ENCODE measurements at places on chromosomes 12 and 14. TPM values are rescaled to one million over a fixed set of nuclear protein-coding genes. Genes with fewer than 3 reads are reported as not detected.

DNA sequence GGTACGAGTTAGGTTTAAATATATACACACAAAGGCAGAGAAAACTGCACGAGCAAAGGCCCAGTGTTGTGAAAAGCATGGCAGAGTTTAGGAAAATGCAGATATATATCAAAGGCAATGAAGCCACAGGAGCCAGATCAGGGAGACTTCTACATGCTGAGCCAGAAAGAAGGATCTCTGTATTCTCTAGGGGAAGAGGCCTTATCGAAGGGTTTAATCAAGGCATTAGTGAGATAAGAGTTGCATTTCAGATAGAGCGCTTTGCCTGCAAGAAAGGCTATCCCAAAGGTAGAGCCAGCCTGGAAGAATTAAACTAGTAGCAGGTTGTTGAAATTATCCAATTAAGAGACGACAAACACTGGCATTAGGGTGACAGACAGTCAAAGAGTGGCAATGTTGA, 7.6 kb downstream of the PTPRO start:
- H3K36me3 ChIP-seq: no peaks in the 10 kb centered on the region
- DNase-seq: no peak
- H3K27ac ChIP-seq: no peak overlapping the region
- no peak overlapping the region for H3K4me3 ChIP-seq

GRCh38 chr12:68245180-68246021, 8.0 kb downstream of the IL22 start:
- no peaks in the 10 kb centered on the region for H3K27me3 ChIP-seq
- H3K36me3 ChIP-seq: no peaks in the 10 kb centered on the region
- H3K4me3 ChIP-seq: peak overlapping the region; percentile 38
- DNase-seq: no peak

GRCh38 chr14:62002642-62003041, 240.4 kb downstream of the SNAPC1 start:
- no peaks in the 10 kb centered on the region for H3K27me3 ChIP-seq
- no peak overlapping the region for H3K4me3 ChIP-seq
- H3K4me1 ChIP-seq: no peaks in the 10 kb centered on the region

GRCh38 chr12:95323212-95323611, 105.6 kb downstream of the VEZT start:
- H3K4me3 ChIP-seq: no peak overlapping the region
- no peak overlapping the region for H3K27ac ChIP-seq
- no peaks in the 10 kb centered on the region for H3K4me1 ChIP-seq
- no peaks in the 10 kb centered on the region for H3K36me3 ChIP-seq
- no peak for DNase-seq

DNA sequence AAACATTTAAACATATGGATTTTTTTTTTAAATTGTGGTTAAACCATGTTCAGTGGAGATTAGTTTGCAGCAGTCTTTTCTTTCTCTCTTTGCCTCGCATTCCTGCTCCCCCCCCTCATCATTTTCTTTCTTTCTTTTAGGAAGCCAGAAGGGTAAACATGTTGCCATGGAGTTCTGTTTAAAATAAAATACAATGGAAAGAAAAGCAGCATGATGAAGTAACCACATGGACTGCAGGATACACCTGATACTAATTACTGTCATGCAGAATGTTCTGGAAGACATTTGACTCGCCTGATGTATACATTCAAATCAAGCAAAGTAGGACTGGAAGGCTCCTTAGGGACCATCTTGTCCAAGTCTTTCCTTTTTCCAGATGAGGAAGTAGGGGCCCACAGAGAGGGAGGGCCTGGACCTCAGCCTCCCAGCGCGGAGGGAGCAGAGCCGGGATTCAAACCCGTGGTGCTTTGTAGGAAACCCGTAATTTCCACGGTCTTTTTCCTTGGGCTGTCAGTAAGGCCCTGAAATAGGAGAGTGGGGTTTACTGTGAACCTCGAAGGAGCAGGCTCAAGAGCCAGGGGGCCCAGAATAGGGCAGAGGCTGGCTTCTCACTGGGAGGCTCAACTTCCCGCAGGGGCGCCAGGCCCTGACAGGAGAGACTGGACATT, 2.4 kb upstream of the MEG3 start:
- peaks cover 48% of the 10 kb centered on the region for H3K27me3 ChIP-seq
- no peaks in the 10 kb centered on the region for H3K36me3 ChIP-seq
- no peak for DNase-seq
- no peak overlapping the region for H3K27ac ChIP-seq

DNA sequence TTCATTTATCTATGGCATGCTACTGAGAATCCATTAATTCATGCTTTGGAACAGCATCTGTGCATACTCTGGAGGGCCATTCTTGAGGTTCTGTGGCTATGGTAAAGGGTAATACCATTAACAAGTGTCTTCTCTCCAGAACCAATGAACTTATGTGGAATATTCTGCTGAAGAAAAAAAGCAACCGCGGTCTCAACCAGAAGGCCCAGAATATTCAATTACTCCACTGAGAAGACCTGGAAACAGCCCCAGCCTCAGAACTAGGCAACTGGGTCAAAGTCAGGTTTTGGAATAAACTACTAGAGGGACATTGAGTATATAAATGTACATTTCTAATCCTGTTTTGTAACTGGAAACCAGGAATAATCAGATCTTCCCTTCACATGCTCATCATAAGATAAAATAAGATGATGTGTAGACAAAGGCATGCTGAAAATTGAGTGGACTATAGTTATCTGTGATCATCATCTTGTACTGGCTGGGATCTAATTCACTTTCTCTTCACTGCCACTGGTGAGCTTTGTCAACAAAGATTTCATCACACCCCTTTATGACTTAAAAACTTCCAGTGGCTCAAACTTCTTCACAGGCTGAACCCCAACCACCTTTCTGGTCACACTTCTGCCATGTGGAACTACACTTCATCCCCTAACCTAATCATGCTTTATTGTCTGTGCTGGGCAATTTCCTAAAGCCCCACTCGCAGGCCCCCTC, 6.0 kb downstream of the SPTB start:
- no peaks in the 10 kb centered on the region for H3K4me1 ChIP-seq
- no peak overlapping the region for H3K27ac ChIP-seq
- H3K27me3 ChIP-seq: peaks cover 12% of the 10 kb centered on the region
- H3K36me3 ChIP-seq: no peaks in the 10 kb centered on the region

GRCh38 chr14:104040539-104040938, 45.0 kb upstream of the ASPG start:
- H3K27ac ChIP-seq: no peak overlapping the region
- H3K4me3 ChIP-seq: no peak overlapping the region
- DNase-seq: no peak
- H3K4me1 ChIP-seq: no peaks in the 10 kb centered on the region
- no peaks in the 10 kb centered on the region for H3K27me3 ChIP-seq

The IL26 gene
- not detected for total RNA-seq

The SOCS2 gene
- total RNA-seq: 100 TPM

The CD69 gene
- total RNA-seq: 2.7 TPM

The CHST11 gene
- 9.9 TPM for total RNA-seq

GRCh38 chr12:52539083-52539820, 13.7 kb downstream of the KRT71 start:
- peaks cover 12% of the 10 kb centered on the region for H3K4me1 ChIP-seq
- no peak overlapping the region for H3K27ac ChIP-seq
- H3K4me3 ChIP-seq: no peak overlapping the region
- DNase-seq: no peak
- H3K36me3 ChIP-seq: no peaks in the 10 kb centered on the region

- no peak for DNase-seq
- H3K27ac ChIP-seq: no peak overlapping the region
- no peaks in the 10 kb centered on the region for H3K36me3 ChIP-seq
Measured at GRCh38 chr12:90015228-90015627, 306.6 kb upstream of the ATP2B1 start.

DNA sequence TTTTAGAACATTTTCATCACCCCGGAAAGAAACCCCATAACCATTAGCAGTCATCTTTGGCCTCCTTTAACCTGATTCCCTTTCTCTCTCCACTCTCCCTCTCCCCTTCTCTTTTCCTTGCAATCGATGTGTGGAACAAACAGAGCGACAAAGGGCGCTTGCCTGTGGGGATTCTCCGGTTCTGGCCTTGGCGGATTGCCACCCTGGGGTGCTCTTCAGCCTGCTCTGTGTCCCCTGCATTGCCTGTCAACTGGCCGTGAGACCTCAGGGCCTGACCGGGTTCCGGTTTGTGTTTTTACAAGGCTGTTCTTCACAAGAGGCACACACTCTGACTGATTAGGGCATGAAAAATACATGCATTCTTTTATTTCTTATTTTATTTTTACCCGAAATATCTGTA, 27.8 kb downstream of the LRTM2 start:
- H3K4me1 ChIP-seq: no peaks in the 10 kb centered on the region
- peak; percentile 26 for DNase-seq
- no peaks in the 10 kb centered on the region for H3K27me3 ChIP-seq
- no peaks in the 10 kb centered on the region for H3K36me3 ChIP-seq
- H3K4me3 ChIP-seq: no peak overlapping the region
- no peak overlapping the region for H3K27ac ChIP-seq

- no peaks in the 10 kb centered on the region for H3K27me3 ChIP-seq
- no peak overlapping the region for H3K4me3 ChIP-seq
- peak; percentile 63 for DNase-seq
- H3K36me3 ChIP-seq: peaks cover 40% of the 10 kb centered on the region
- H3K27ac ChIP-seq: peak overlapping the region; percentile 95
Measured at GRCh38 chr12:6549684-6550151, 6.1 kb downstream of the IFFO1 start.

GRCh38 chr12:202081-202731, 11.8 kb downstream of the SLC6A12 start:
- no peak for DNase-seq
- no peak overlapping the region for H3K4me3 ChIP-seq
- peaks cover 15% of the 10 kb centered on the region for H3K4me1 ChIP-seq
- H3K36me3 ChIP-seq: no peaks in the 10 kb centered on the region

The IFNG-AS1 gene
- not detected for total RNA-seq

DNA sequence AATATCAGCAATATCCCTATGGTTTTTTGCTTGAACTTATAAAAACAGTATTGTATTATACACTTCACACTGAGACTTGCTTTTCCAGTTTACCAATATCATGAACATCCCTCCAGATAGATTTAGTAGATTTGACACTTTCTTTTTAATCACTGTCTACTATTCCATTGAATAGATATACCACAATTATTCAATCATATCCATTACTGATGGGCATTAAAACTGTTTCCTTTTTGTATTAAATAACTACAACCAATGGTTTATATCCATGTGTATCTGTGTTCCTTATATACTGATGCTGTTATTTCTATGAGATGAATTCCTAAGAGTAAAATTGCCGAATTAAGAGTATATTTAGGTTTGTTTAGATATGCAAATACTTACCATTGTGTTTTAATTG, 13.0 kb upstream of the DHRS7 start:
- no peaks in the 10 kb centered on the region for H3K36me3 ChIP-seq
- H3K27me3 ChIP-seq: no peaks in the 10 kb centered on the region
- no peak overlapping the region for H3K27ac ChIP-seq
- DNase-seq: no peak
- peaks cover 13% of the 10 kb centered on the region for H3K4me1 ChIP-seq
- no peak overlapping the region for H3K4me3 ChIP-seq

All from sigmoid colon (tissue), 7 donors.